Stimulated activated CD8-positive, alpha-beta memory T cell treated with anti-CD3 and anti-CD28 coated beads, Interleukin-4, amount 100 ng/mL, for 4 hours (primary cell): ENCODE measurements at places on chromosomes 7 and 10.

DNA sequence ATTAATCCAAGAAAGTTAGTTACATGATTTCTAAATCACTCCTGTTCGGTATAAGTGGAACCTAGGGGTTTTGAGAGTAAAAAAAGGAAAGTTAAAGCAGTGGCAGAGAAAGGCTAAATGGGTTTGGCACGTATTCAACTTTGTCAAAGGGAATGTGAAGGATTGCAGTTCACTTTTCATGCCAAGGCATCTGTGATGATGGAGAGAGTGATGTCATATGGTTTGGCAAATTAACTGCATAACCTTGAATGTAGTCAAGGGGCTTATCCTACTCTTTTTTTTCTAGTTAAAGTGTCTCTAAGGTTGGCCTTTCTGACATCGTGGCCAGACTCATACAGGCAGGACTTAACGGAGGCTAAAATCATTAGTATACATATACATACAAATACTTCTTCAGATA, 277.8 kb downstream of the EXOC4 start:
- DNase-seq, result no peak

DNA sequence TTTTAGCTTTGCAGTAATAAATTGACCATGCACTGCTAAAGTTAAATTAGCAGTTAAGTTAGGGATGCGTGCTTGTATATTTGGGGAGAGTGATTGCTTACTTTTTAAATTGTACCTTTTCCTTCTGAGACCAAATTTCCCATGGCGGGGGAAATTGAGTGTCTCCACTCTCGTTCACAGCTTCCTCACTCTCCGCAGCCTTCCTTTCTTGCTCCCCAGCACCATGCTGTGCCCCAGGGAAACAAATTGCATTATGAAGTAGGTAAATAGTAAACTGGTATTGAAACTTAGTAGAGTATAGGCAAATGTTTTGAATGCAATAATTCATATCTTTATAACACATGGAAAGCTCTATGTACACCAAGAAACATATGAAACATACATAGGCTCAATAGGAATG, 85.4 kb downstream of the MALRD1 start:
- DNase-seq, result no peak

GRCh38 chr10:7260412-7260900, 150.4 kb downstream of the SFMBT2 start:
- no peak for DNase-seq

DNA sequence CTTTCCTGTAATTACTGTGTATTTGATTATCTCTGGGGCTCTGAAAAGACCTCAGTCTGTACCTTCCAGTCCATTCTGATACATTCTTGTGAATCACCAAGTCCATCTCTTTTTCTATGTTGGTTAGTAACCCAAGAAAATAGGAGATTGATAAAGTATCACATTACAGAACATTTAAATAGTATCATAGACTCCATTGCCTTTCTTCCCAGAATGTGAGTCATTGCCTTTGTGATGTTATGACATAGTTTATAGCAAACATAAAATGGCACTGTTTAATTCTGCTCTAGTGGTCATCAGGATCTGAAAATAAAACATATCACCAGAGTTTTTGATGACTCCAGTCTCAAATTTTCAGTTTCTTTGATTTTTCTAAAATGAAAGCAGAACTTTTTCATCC, 78.4 kb downstream of the NRG3 start:
- no peak for DNase-seq

DNA sequence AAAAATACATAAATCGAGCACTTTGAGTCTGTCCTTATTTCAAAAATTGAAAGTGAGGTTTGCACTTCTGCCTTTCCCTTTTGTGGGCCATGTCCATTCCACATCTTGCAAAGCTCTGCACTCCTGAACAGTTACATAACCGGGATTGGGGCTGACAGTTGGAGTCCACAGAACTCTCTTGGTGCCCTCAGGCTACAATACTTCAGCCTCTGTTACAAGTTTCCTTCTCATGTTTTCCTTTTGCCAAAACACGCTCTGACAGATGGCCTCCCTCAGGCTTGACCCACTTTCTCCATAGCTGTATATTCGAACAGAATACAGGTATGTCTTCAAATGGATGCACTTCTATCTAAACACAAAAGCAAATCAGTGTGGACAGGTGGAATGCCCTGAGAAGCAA, 335.9 kb downstream of the WDR37 start:
- DNase-seq, result no peak

GRCh38 chr10:5944389-5945189, 32.8 kb downstream of the IL15RA start:
- DNase-seq, result no peak

- no peak for DNase-seq
Observed at GRCh38 chr10:110336111-110336721, 31.5 kb upstream of the SMNDC1 start.

GRCh38 chr7:113799896-113800295, 118.9 kb downstream of the PPP1R3A start:
- DNase-seq, result no peak
